ENCODE measurements at places on chromosomes 5 and 9.
A peak's percentile ranks its signal among the peaks of the same experiment; 100 is the strongest.

DNA sequence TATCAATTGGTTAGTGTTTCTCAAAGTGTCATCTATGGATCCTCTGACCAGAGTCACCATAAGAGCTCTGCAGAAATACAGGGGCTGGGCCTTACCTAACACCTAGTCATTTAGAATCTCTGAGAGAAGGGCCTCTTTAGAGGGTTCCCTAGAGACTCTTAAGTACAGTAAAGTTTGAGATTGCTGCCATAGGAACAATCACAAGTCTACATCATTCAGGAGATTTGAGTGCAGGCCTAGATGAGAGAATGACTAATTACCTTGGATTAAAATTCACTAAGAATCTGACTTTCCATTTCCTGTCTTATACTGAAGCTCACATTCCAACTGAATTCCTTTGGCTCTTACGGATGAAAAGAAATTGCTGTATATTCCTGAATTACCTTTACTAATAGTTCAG is 182.1 kb upstream of the PTGER4 start:
- DNase-seq: no peak

GRCh38 chr5:102778478-102778877 is 23.4 kb downstream of the PAM start:
- DNase-seq: no peak

- no peak for DNase-seq
Measured at GRCh38 chr5:142197098-142197497, 88.5 kb downstream of the NDFIP1 start.

DNA sequence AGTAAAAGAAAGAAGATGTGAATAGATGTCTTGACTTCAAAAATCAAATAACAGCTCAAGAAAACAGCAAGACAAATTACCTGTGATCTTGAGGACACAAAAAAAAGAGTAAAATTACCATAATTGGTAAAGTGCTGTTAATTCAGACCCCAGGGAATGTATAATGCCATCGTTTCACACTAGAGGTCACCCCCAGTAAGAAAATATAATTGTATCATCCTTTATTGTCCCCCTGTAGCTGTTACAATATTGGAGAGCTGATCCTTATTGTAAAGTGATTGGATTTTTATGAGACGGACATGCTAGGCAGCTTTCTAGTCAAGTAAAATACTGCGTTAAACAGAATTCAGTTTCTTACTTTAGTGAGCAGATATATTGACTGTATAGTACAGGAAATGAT is 377.0 kb downstream of the TLE1 start:
- no peak for DNase-seq

DNA sequence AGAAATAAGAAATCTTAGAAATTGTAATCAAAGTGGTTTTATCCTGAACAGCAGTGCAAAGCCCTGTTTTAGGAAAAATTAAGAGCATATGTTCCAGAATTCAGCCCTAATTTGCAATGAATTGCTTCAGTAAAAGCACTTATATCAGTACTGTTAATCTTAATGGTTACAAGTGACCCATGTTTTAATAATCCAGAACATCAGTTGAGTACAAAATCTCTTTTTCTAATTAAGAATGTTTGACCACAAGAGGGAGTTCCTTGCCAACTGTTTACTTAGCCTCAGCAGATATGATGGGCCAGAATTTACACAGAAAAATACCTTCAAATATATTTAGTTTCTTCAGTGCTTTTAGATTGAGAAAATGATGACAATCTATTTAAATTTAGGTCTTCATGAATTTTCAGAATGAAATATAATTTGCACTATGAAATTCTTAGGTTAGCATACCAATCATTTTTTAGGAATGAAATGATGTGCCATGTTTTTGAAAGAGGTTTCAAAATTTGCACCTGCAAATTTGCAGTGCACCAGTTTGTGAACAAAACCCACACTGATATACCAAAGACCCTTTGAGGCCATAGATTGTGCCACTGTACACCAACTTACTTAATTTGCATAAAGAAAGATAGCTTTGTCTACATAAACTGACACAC is 926.3 kb upstream of the ARRDC3 start:
- peak; percentile 29 for DNase-seq

- DNase-seq: no peak
Measured at GRCh38 chr5:57320582-57320981, 146.7 kb downstream of the GPBP1 start.

DNA sequence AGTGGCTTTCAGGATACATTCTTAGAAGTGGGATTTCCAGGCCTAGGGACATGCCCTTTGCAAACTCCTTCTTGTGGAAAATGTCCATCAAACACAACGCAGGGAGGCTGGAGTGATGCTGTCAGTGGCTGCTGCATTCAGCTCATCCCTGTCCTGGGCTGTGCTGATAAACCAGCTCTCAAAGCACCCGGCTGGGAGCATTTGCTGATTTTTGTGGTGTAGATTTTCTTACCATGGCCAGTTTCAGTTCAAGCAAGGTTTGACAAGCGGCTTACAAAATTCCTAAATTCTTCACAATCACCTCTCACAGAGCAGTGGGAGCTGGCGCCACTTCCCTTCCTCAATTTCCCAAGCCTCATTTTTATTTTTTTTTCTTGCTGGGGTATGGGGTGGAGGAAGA is 28.2 kb downstream of the FAM163B start:
- DNase-seq: no peak

DNA sequence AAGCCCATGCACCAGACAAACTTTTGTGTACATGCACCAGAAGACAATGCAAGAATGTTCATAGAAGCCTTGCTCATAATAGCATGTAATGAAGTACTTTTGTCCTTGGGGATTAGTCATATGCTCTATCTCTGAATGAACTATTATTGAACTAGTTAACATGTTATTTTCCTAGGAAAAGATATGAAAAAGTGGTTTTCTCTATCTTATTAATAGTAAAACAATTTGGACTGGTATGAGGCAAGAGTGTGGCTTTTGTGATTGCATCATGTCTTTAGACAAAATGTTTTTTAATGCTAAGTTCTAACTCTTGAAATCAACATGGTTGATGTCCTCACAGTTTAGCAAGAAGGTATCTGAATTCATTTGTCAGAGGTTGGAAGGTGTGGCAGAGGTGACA is 55.7 kb upstream of the SPDL1 start:
- DNase-seq: no peak

DNA sequence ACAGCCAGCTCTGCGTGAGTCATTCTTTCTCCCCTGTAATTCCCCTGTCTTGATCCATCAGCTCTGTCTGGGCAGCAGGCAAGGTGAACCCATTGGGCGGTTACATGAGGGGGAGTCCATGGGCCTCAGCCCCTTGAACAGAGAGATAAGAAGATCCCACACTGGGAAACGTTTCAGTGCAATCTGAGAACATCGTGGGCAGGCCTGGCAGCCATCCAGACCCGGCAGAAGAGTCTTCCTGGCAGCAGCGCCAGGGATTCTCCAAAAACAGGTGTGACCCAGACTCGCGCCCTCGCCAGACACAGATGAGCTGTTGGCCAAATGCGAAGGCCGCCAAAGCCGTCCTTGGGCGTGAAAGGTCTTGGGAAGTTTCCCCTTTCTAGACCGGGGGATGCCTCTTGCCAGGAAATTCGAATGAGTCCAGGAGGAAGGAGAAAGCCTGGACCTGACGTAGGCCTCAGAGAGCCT is 6.4 kb upstream of the SLC12A7 start:
- peak; percentile 81 for DNase-seq

DNA sequence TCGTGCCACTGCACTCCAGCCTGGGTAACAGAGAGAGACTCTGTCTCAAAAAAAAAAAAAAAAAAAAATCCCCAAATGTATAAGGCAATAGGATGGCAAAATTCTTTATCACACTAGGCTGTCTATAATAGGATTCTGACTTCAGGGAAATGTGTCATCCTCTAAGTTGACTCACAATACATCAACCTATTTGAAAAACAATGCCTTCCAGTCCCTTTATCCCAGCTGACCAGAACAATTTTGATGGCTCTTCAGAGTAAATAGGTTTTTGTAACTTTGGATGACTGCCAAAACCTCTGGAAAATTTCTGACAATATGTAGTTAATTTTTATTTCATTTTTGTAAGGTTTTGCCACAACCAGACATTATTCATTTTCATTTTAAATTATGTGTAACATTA is 184.1 kb downstream of the CCDC192 start:
- DNase-seq: no peak

DNA sequence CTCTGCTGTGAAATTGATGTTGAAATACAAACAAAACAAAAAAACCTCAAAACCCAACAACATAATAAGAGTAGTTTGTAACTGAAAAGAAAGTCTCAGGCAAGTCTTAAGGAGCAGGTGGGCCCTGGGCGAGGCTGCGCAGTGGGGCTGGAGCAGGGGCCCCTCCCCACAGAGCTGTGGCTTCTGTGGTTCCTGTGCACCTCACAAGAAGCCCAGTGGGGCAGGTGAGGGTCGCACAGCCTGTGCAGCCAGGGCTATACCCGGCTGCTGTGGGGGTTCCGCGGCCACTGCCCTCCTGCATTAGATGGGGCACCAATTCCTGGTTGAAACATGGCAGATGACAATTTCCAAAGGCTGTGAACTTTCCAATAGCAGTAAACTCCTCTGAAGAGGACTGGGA is 75.3 kb downstream of the TRIO start:
- DNase-seq: no peak

GRCh38 chr9:117678871-117679270 is 25.3 kb upstream of the TLR4 start:
- no peak for DNase-seq

DNA sequence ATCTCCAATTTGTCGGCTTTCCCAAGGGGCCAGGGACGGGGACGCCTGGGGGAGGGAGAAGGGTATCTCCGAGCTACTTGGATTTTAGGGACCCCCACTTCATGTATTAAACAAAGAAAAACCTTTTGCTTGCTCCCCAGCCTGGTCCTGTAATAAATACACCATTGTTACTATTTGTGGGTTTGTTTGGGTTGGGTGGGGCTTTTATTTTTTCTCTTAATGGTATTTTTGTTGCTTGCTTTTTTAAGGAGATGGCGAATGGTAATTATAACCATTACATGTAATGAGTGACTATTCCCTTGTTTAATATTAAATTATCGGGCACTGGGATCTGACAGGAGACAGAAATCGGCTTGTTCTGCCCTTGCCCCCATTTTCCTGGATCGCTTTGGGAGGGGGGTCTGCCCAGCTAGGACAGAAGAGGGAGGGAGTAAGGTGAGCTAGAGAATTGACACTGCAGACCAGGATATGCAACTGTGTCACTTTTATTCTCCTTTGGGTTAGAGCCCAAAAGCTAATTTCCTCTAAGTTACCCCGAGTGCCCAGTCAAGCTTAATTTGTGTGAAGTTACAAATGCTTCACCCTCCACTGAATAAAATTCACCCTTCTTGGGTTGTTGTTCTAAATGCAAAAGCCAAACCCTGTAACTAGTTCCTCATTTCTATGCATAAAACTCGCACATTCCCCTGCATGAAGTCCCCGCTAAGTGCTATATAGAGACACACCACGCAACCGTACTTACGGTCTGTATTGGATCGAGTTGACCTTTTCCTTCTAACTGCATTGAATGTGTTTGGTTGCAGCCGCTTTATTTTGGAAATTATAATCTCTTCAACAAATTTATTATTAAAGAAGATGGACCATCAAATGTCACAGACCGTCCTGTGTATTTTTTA is 1.6 kb upstream of the ZNF608 start:
- DNase-seq: peak; percentile 54

GRCh38 chr5:665541-665955 is 27.6 kb downstream of the TPPP start:
- DNase-seq: peak; percentile 16

DNA sequence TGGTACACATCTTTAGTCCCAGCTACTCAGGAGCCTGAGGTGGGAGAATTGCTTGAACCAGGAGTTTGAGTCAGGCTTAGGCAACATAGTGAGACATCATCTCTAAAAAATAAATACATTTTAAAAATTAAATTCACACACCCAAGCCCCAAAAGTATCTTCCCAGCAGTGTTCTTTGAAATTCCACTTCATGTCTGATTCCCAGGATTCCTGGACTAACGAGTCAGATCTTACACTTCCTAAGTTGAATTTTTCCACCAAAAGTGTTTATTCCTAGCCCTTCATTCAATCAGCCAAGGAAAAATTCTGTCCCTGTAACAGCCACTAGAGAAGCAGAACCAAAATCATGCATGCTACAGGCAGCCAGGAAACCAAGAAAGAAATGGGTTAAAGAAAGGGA is 970.9 kb downstream of the EFNA5 start:
- no peak for DNase-seq

GRCh38 chr5:148443998-148444397 is 60.2 kb downstream of the FBXO38 start:
- peak; percentile 83 for DNase-seq

- DNase-seq: no peak
Measured at GRCh38 chr5:64978546-64978945, 209.8 kb downstream of the CWC27 start.

GRCh38 chr9:20611691-20612287 is 10.5 kb downstream of the MLLT3 start:
- DNase-seq: no peak

DNA sequence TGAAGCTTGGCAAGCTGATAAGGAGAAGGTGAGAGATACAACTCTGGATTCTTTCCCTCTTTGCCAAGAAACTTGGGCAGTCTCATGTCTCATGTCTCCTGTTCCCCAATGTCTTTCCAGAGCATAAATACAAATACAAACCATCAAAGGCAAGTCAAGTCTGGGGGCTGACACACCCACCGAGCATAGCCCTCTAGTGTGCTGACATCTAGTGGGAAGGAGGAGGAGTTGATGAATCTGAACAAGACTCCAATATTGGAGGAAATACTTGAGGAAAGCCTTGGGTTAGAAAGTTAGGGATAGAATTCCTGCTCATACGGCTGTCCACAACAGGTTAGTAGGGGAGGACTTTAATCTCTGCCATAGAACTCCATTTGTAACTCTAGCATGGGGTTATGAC is 8.6 kb downstream of the MLANA start:
- DNase-seq: no peak
